CD8-positive, alpha-beta T cell (primary cell): ENCODE measurements at places on chromosomes 5 and 9.

DNA sequence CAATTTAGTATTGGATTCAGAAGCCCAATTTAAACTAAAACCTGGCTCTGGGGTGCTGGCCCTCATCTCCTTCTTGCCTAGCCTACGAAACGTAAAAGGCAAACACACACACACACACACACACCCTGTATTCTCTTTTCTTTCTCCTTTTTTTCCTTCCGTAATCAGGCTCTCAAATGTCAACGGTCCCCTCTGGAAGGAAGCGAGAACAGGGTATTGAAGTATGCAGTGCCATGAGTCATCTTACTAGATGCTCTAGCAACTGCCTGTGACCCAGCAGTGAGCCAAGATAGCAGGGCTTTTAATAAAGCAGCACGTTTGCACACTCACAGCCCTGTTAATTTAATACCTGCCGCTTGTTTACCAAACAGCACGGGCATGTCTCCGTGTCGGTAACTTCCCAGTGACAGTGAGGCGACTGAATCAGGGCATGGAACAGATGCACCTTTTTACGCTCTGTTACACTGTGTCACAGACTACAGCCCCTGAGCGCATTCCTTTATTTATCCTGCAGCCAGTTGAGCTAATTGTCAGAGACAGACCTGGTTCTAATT, 243.8 kb downstream of the BNC2 start:
- no peak for DNase-seq

GRCh38 chr5:113167985-113168384, 191.4 kb downstream of the DCP2 start:
- DNase-seq = no peak

GRCh38 chr9:18111146-18111545, 362.8 kb upstream of the ADAMTSL1 start:
- DNase-seq = no peak

DNA sequence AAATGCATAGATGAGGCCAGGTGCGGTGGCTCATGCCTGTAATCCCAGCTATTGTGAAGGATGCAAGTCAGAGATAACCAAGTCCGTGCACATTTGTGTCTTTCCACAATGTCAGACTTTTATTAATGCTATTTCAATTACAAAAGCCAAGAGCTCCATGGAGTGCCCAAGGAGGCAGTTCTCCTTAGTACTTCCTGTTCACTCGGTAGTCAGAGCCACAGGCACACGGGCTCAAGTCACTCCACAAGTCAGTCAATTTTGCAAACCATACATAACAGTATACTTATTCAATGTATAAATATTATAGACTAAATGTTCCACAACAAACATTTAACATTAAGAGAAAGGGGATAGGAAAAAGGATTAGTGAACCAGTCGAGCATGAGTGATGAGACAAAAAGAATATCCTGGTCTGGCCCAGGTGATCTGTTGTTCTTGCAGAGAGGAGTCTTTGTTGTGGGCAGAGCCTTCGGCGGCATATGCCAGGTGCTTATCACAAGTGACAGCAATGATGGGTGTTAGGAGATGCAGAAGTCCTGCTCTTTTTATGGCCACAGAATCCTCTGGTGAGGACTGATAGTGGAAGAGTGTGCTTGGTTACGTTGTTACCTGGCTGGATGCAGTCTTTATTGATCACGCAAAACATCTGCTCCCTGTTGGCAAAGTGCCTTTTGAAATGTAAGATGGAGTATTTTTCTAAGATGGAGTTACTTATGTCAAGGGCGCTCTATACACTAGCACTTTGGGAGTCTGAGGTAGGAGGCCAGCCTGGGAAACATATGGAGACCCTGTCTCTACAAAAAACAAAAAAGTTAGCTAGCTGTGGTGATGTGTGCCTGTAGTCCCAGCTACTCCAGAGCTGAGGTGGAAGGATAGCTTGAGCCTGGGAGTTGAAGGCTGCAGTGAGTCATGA, 167.0 kb upstream of the FBXL17 start:
- no peak for DNase-seq

GRCh38 chr5:145983446-145983845, 47.1 kb downstream of the SH3RF2 start:
- DNase-seq = no peak

GRCh38 chr5:109945097-109945678, 255.5 kb downstream of the MAN2A1 start:
- DNase-seq = no peak

DNA sequence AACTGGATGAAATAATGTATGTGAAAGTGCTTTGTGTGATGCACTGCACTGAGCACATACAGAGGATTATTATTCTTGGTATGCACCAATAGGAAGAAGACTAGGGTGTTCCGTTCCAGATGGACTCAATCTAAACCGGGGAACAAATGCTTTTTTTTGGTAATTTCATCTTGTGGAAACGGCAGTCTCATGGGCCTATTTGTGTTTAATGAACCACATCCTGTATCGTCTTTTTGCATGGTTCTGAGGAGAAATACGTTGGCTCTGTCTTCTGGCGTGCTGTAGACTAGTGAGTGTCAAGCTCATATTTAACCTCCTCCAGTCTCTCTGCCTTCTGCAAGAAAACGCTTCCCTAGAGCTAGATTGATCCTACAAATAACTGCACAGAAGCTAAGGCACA, 30.0 kb downstream of the TRIM32 start:
- DNase-seq = no peak

DNA sequence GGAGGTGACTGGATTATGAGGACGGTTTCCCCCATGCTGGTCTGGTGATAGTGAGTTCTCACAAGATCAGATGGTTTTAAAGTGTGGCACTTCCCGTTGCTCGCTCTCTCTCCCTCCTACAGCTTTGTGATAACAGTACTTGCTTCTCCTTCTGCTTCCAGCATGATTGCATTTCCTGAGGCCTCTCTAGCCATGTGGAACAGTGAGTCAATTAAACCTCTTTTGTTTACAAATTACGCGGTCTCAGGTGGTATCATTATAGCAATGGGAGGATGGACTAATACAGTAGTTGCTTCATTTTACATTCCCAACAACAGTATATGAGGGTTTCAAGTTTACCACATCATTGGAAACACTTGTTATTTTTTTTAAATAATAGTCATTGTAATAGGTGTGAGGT, 937.3 kb upstream of the ARRDC3 start:
- no peak for DNase-seq

DNA sequence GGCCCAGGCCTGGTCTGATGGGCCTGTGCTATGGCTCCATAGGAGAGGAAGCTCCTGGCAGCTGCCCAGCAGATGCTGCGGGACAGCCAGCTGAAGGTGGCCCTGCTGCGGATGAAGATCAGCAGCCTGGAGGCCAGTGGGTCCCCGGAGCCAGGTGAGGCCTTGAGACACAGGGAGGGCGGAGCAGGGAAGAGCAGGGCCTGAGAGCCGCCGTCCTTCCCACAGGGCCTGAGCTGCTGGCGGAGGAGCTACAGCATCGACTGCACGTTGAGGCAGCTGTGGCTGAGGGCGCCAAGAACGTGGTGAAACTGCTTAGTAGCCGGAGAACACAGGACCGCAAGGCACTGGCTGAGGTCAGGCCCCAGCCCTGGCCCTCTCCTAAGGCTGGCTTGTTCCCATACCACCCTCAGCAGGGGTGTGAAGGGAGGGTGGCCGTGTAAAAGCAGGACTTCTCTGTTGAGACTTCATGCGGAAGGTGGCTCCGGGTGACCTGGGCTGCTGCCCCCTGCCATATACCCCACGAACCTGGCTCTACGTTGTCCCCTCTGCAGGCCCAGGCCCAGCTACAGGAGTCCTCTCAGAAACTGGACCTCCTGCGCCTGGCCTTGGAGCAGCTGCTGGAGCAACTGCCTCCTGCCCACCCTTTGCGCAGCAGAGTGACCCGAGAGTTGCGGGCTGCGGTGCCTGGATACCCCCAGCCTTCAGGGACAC, 4.5 kb downstream of the PKN3 start:
- no peak for DNase-seq
